ENCODE measurements at places on chromosomes 3 and 15.

- H3K4me1 ChIP-seq = no peaks in the 10 kb centered on the region
- H3K27ac ChIP-seq = no peak within 1 kb of the TSS
- no peak within 1 kb of the TSS for H3K4me3 ChIP-seq
- DNase-seq = no peak
- no peaks in the 10 kb centered on the region for H3K36me3 ChIP-seq
Measured at GRCh38 chr3:165837058-165837525, at the start of gene BCHE. BCHE (minus strand) TSS chr3:165837423; CDS start chr3:165831033, 6,390 bp downstream.

DNA sequence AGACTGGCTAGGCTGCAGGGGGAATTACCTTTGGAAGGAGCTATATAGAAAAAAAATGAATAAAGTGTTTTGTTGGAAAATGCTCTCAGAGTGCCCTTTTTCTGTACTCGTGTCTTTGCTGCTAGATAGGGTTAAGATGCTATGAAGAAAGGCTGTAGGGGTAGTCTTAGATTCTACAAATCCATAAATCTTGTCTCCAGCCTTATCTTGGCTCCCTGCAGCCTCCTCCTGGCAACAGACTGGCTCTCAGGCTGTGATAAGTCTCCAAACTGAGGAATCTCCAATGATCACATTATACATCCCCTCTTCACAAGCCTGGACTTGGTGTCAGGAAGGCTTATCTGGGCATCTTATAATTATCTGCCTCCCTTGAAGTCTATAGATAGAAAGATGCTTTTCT, 9.3 kb downstream of the LPCAT4 start:
- DNase-seq = no peak
- H3K4me1 ChIP-seq = no peaks in the 10 kb centered on the region
- H3K4me3 ChIP-seq = no peak overlapping the region
- H3K27ac ChIP-seq = no peak overlapping the region
- H3K27me3 ChIP-seq = no peaks in the 10 kb centered on the region
- peaks cover 24% of the 10 kb centered on the region for H3K36me3 ChIP-seq

- no peaks in the 10 kb centered on the region for H3K36me3 ChIP-seq
- H3K27me3 ChIP-seq = no peaks in the 10 kb centered on the region
- no peak overlapping the region for H3K27ac ChIP-seq
- no peak overlapping the region for H3K4me3 ChIP-seq
- DNase-seq = no peak
- peaks cover 4% of the 10 kb centered on the region for H3K4me1 ChIP-seq
Measured at GRCh38 chr15:77335298-77335697, 84.6 kb downstream of the PEAK1 start.

GRCh38 chr3:7340795-7341194, 479.9 kb downstream of the GRM7 start:
- H3K27me3 ChIP-seq = no peaks in the 10 kb centered on the region
- H3K4me1 ChIP-seq = no peaks in the 10 kb centered on the region
- H3K36me3 ChIP-seq = no peaks in the 10 kb centered on the region
- no peak for DNase-seq
- no peak overlapping the region for H3K27ac ChIP-seq

DNA sequence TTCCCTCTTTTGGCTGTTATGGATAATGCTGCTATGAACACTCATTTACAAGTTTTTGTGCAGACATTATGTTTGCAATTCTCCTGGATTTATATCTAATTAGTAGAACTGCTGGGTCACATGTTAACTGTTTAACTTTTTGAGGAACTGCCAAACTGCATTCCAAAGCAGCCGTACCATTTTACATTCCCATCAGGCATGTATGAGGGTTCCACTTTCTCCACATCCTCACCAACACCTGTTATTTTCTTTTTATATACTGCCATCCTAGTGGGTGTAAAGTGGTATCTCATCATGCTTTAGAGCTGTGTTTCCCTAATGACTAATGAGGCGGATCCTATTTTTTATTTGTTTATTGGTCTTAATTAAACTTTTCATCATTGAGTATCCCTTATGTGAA, 9.2 kb downstream of the KPNA4 start:
- no peak overlapping the region for H3K4me3 ChIP-seq
- peaks cover 53% of the 10 kb centered on the region for H3K4me1 ChIP-seq
- H3K36me3 ChIP-seq = peaks cover 9% of the 10 kb centered on the region
- H3K27me3 ChIP-seq = no peaks in the 10 kb centered on the region

- H3K27me3 ChIP-seq = peaks cover 16% of the 10 kb centered on the region
- no peak for DNase-seq
- H3K36me3 ChIP-seq = no peaks in the 10 kb centered on the region
- no peaks in the 10 kb centered on the region for H3K4me1 ChIP-seq
Measured at GRCh38 chr15:70159001-70159712, 61.4 kb upstream of the TLE3 start.

- H3K4me3 ChIP-seq = no peak overlapping the region
- H3K36me3 ChIP-seq = no peaks in the 10 kb centered on the region
- H3K27ac ChIP-seq = no peak overlapping the region
Measured at GRCh38 chr15:49372366-49372765, 50.7 kb upstream of the FGF7 start.

DNA sequence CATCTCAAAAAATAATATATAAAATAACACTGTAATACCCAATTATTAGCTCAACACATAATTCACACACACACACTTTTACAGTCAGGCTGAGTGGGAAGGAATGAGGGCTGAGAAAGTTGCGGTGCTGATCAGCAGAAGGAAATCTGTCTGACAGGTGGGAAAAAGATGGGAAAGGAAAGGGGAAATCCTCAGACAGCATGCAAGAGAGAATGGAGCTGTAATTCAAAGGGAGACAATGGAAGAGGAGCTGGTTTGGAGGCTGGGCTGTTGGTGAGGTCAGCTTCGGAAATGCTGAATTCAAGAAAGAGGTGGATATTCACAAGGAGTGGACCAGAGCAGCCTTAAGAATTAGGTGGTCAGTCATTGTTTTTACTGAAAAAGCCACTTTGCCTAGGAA, 121.6 kb upstream of the LMOD3 start:
- no peaks in the 10 kb centered on the region for H3K27me3 ChIP-seq
- no peaks in the 10 kb centered on the region for H3K36me3 ChIP-seq
- no peak overlapping the region for H3K27ac ChIP-seq
- no peak overlapping the region for H3K4me3 ChIP-seq
- no peak for DNase-seq

DNA sequence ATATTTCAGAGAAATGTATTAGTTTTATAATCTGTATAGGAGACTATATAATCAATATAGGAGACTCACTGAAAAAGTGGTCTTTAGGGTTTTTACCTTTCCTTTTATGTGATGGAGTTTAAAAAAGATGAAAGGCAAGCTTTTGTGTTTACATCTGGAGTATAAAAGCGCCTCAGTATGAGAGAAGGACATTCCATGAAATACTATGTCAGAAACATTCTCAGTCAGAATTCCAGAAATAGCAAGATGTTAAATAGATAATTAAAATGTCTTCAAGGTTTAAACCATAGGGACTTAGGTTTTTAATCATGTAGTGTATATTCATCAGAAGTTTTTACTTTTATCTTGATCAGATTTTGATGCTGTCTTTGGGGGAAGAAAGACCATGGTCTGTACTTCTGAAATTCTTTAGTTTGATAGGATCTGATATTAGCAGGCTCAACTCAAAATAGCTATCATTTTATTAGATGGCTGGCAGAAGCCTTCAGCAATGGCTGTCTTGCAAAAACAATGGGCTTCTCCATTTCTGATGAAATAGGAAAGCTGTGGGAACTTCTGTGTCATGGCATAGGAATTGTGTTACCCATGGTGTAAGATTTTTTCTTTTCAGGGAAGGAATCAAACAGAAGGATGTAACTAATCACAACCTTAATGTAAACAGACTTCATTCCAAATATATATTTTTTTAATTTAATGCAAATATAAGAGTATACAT, 209.6 kb upstream of the PLSCR5 start:
- no peaks in the 10 kb centered on the region for H3K36me3 ChIP-seq
- no peak overlapping the region for H3K27ac ChIP-seq
- H3K4me1 ChIP-seq = no peaks in the 10 kb centered on the region

Data from central memory CD8-positive, alpha-beta T cell (primary cell).